Fibroblast of skin of abdomen (primary cell): ENCODE measurements at places on chromosomes 5 and 9.

DNA sequence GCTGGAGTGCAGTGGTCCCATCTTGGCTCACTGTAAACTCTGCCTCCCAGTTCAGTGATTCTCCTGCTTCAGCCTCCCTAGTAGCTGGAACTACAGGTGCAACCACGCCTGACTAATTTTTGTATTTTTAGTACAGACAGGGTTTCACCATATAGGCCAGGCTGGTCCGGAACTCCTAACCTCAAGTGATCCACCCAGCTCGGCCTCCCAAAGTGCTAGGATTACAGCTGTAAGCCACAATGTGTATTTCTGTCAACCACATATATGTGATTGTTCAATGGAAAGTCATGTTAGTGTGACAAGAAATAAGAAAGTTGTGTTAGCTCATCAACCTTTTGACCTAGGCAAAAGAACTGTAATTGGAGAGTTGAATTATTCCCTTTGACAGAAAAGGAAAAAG, 677.1 kb upstream of the CHD1 start:
- DNase-seq: no peak

GRCh38 chr5:137152616-137153015, 346.5 kb downstream of the SPOCK1 start:
- DNase-seq: no peak

GRCh38 chr9:137738703-137739102, 119.9 kb downstream of the EHMT1 start:
- no peak for DNase-seq

GRCh38 chr9:11045589-11045988, 432.8 kb upstream of the PTPRD start:
- DNase-seq: no peak

GRCh38 chr9:34907044-34907443, 51.0 kb upstream of the PHF24 start:
- DNase-seq: no peak

GRCh38 chr5:168477060-168477459, 9.2 kb upstream of the RARS1 start:
- peak; percentile 80 for DNase-seq

DNA sequence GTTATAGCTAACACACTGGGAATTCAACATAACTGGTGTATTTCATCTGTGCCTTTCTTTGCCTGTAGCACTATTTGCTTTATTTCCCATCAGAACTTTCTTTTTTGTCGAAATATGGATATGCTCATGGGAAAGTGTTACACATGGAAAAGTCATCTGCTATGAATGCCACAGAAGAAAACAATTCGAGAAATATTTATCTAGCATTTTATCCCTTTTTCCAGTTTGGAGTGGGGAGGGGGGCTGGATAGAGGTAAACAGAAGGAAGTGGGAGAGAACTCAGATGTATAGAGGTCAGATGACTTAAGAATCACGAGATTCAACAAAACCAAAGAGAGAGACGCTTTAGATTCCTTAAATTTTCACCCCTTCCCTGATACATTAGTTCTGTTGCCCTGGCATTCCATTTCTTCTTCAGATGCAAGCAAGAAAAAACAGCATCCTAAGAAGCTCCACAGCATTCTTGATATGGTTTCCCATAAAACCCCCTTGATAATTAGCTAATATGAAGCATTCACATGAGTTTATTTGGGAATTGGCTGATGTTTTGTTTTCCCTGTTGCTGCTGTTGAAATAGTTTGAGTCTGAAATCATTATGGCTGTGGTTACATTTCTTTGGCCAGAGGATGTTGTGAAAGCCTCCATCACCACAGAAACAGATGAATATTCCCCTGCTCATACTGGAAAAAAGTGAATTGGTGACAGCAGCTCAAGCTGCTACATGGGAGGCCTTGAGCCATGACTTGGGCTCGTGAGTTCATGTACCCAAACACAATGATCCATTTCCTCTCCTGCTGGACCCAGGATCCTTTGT, 335.8 kb upstream of the DAB2 start:
- DNase-seq: peak; percentile 96

- DNase-seq: peak; percentile 65
Measured at GRCh38 chr5:56910210-56910965, 992 bp downstream of the SETD9 start.
